Dermis blood vessel endothelial cell (primary cell): ENCODE measurements at places on chromosomes 16 and 17. TPM values are rescaled to one million over a fixed set of nuclear protein-coding genes. Genes with fewer than 3 reads are reported as not detected.

DNAAF8 gene
- total RNA-seq, result 0.70 and 1.7 TPM in 2 replicates

ATP2A1 gene
- not detected in 2 replicates for total RNA-seq

KRTAP4-1 gene
- not detected in 2 replicates for total RNA-seq

TNFRSF13B gene
- total RNA-seq, result not detected in 2 replicates

TPSD1 gene
- not detected in 2 replicates for total RNA-seq

STAT5B gene
- total RNA-seq, result 46.3 and 46.8 TPM in 2 replicates

NPTX1 gene
- under 0.01 and 0.23 TPM in 2 replicates for total RNA-seq

NRN1L gene
- 0.14 and 0.51 TPM in 2 replicates for total RNA-seq

ADCY9 gene
- total RNA-seq, result 18.5 and 19.4 TPM in 2 replicates
